ENCODE measurements at places on chromosomes 5 and 9. TPM values are rescaled to one million over a fixed set of nuclear protein-coding genes. Genes with fewer than 3 reads are reported as not detected.

- peak; percentile 66 for DNase-seq
Measured at GRCh38 chr9:127817881-127818434, 15.3 kb downstream of the FPGS start.

DNA sequence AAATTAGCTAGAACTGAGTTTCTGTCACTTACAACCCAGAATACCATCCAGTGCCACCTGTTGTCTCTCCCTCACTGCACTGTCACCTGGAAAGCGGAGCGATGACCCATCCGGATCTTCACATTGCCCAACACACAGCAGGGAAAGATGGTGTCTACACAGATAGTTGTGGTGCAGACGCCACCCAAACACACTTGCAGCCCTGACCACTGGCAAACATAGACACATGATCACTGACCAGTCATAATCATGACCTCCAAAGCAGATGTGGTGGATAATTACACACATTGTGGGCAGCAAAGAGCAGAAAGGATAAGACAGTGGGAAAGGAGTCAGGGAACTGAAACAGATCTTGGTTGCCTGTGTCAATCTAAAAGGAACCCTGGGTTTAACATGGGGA lies 64.7 kb downstream of the GABBR2 start:
- DNase-seq: no peak

GRCh38 chr5:9737265-9737664 lies 107.1 kb upstream of the TAS2R1 start:
- DNase-seq: no peak

DNA sequence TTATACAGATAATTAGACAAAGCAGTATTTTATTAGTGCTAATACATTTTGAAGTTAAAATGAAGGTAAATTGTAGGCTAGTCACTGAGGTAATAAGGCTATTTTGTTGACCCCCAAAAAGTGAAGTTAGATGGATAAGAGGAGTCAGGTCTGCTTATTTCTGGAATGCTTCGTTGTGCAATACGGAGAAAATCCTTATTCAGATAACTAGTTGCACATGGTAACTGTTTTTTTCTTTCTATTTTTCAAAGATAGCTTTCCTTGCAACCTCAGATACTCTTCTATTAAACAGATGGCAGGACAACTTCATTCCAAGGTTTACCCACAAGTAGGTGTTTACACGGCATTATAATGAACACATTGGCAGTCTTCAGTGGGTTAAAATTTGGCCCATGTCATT lies 101.1 kb downstream of the TMEM174 start:
- no peak for DNase-seq

DNA sequence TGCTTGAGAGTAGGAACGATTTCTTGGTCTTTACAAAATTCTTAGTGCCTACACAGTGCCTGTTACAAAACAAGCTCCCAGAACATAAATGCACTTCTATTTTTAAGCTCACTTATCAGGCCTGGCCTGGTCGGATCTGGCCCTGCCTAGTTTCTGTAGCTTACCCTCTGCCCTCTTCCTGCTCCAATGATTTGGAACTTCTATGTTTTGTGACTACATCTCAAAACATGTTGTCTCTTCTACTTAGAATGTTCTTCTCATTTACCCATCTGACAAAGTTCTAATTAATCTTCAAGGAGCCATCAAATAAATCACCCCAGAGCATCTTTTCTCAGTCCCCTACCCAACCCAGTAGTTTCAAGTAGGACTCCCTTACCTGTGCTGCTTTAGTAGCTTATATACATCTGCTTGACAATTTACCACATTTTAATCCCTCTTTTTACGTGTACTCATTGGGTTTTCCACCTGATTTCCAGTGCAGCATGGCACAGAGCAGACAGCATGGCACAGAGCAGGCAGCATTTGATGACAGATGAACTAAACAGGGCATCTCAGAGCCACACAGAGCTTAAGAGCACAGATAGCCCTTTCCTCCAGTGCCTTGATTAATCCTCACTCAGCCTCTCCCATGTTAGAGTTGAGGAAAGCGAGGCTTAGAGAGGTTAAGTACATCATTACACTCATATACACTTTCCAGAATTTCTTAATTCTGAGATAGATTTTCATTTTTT lies 171.9 kb downstream of the MAPKAP1 start:
- no peak for DNase-seq

- DNase-seq: no peak
Measured at GRCh38 chr5:169893571-169893970, 86.7 kb downstream of the INSYN2B start.

- DNase-seq: peak; percentile 18
Measured at GRCh38 chr5:664994-665360, 28.2 kb downstream of the TPPP start.

- no peak for DNase-seq
Measured at GRCh38 chr5:2039180-2039531, 156.4 kb upstream of the IRX4 start.

GRCh38 chr5:40985501-40985900 lies 76.2 kb downstream of the C7 start:
- no peak for DNase-seq

DNA sequence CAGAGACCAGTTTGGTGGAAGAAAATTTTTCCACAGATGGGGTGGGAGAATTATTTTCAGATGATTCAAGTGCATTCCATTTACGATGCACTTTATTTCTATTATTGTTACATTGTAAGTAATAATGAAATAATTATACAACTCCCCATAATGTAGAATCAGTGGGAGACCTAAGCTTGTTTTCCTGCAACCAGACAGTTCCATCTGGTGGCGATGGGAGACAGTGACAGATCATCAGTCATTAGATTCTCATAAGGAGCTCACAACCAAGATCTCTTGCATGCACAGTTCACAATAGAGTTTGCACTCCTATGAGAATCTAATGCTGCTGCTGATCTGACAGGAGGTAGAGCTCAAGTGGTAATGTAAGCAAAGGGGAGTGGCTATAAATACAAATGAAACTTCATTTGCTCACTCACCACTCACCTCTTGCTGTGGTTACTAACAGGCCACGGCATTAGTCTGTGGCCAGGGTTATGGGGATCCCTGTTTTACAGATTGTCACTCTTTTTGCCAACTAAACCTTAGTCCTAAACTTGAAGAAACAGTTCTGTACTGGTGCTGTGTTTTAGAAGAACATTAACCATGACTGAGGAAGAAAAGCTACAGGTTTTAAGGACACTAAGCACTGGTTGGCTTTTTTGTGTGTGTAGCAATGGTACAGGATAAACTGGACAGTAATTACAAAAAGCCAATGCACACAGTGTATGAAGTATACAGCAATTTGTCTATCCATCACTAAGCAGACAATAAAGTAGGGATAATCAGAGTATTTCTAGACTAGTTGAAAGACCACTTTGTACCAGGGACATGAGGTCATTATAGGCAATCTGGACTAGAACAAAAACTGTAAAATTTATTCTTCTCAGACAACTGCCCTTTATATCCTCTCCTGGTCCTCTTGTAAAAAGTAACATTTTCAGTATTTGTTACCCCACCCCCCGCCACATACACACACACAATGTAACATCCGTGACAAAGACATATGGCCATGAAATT lies 9.9 kb downstream of the TMEM232 start:
- DNase-seq: no peak

DNA sequence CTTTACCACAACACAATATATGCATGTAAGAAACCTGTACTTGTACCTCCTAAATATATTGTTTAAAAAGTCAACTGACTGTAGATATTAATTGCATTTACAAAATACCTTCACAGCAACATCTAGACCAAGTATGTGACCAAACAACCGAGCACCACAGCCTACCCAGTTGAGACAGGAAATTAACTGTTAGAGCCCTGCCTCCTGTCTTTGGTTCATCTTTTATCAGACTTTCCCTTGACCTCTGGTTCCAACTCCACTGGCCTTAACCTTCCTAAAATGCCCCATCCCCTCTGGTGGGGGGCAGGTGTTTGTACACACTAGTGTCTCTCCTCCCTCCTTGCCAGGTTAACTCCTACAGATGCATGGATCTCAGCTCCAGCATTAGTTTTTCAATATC lies 155.0 kb upstream of the PANK3 start:
- DNase-seq: no peak

DNA sequence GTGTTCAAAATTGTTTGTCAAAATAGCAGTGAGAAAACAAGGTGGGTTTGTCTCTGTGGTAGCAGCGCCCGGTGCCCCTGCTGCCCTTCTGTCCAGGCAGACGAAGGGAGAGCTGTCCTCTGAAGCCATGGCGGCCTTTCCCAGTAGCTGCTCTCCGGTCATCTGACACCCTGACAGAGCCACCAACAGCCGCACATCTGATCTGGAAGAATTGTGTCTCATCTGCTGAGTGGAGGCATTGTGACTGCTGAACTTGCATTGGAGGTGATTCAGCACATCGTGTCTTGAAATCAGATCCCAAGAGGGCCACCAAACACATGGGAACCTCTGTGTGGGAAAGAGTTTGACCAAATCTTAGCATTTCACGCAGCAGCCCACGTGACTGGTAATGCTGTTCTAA lies 337.6 kb upstream of the IRX1 start:
- no peak for DNase-seq

DNA sequence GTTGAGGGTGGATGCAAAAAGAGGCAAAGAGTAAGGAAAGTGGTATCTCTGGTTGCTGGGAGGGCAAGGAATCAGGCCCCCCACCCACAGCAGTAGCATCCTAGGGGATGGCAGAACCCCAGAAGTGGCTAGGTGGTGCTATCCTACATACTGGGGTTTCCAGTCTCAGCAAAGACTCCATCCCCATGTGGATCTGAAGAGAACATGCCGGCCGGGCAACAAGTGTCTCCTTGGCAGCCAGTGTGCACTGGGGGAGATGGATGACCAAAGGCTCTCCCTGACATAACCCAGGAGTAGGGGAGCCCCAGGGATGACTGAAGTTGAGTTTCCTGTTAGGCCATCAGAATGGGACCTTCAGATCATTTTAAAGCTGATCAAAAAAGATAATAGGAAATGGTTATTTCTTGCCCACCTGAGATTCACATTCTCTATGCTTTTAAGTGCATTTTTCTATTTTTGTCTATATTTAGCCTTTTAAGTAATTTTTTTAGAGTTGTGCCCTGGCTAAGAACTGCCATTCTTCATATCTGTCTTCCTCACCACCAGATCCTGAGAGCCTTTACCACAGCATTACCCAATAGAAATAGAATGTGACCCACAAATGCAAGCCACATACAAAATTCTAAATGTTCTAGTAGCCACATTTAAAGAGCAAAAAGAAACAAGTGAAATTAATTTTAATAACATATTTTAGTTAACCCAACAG lies 78.7 kb upstream of the SMIM23 start:
- DNase-seq: no peak

- no peak for DNase-seq
Measured at GRCh38 chr5:155101697-155102096, 88.1 kb downstream of the KIF4B start.

DNA sequence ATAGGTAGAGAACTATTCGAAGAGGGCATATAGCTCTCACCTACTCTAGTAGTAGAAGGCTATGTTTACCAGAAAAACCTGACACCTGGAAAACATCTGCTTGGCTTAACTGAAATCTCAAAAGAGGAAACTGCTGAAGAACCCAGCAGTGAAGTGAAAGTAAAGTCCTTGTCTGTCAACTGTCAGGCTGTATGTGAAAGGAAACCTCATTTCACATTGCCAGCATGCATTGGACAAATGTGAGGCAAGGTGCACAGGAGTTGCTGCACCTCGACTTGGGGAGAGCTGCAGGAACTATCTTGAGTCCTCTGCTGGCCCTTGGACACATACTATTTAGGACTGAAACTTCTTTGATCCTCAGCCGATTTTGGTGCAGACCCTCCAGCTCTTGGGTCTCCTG lies 53.3 kb downstream of the NREP start:
- no peak for DNase-seq

DNA sequence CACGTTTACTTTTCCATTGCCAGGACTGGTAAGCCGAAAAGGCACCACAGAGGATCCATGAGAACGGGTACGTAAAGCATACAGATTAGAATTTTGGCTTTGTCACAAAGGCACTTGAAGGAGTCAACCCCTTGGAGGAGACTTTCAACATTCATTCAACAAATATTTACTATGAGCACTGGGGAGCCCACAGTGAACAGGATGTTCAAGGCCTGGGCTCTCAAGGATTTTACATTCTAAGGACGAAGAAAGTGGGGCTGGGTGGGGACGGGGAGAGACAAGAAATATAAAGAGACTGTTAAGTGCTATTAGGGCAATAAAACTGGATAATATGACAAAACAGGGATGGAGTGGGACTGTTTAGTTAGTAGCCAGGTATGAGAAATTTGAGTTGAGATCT lies 66.0 kb downstream of the KLF4 start:
- DNase-seq: no peak

GRCh38 chr9:127950513-127951289 lies 13.0 kb upstream of the DPM2 start:
- DNase-seq: no peak

DNA sequence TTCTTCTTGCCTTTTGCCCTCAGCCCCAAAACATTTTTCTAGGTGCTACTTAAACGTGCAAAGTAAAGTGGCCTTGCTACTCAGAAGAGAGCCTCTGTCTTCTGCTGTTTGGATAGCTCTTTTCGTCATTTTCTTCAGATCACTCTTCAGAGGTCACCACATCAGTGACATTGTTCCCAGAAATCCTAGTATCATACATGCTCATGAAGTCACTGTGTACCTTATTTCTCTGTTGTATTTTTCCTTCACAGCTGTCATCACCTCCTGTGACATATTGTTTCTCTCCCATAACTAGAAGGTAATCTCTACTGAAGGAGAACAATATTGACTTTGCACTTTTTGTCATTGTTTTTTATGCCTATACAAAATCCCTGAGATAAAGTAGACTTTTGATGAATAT lies 237.0 kb upstream of the CDH18 start:
- DNase-seq: no peak

DNA sequence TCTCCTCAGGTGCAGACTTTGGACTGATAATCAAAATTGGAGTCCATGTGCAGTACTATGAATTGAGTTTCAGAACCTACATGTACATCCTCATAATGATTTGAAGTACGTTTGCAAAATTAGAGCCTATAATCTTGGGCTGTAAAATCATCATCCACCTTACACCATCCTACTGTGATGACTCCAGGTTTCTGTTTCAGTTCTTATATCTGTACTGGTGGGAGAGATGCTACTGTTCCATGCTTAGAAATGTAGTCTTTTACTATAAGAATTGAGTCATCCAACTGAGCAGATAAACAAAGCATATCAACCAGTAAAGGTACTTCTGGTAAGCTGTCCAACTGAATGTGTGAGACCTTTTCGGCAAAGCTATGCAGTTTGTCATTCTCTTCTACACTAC lies 586.3 kb upstream of the FAM174A start:
- DNase-seq: no peak

The SLC6A3 gene
- total RNA-seq: 1.2 TPM

The GPR150 gene
- not detected for total RNA-seq

The BARX1 gene
- total RNA-seq: not detected

The TXNDC8 gene
- not detected for total RNA-seq

The GPR151 gene
- not detected for total RNA-seq

The PRR7 gene
- 9.2 TPM for total RNA-seq

The C7 gene
- 320 TPM for total RNA-seq
